ENCODE measurements at places on chromosomes 7 and 10.

DNA sequence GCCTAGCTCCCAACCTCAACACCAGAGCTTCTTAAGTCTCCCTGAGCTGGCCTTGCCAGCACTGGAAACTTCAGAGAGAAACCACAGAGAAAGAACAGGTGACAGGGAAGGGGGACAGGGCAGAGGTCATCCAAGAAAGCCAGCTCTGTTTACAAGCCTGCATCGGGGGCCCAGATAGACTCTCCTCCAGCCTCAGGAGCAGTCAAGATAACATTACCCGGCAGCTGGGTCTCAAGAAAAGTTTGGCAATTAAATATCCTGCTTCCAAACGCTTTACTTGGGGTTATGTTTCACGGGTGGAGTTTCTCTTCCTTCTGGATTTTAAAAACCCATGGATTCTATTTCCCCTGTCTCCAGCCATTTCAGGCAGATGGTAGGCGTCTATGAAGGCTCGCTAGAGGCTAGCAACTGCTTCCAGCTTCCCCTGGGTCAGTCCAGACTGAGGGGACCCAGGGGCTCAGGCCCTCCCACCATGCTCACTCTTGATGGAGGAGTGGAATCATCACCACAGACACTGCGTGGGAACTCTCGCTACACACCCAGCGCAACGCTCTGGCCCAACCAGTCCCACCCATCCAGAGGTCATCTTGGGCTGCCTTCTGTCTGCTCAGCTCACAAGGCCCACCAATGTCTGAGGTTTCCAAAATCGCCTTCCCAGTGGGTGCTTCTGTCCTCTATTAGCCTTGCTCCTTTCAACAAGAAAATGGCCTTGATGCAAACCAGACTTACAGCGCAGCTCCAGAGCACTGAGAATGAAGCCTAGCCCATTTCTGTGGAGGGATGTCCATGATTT, 48.8 kb downstream of the SH3PXD2A start:
- no peak for DNase-seq

- DNase-seq, result no peak
Measured at GRCh38 chr10:83253011-83253671, 886.2 kb upstream of the GHITM start.

GRCh38 chr7:12827219-12827821, 139.9 kb downstream of the ARL4A start:
- DNase-seq, result no peak

DNA sequence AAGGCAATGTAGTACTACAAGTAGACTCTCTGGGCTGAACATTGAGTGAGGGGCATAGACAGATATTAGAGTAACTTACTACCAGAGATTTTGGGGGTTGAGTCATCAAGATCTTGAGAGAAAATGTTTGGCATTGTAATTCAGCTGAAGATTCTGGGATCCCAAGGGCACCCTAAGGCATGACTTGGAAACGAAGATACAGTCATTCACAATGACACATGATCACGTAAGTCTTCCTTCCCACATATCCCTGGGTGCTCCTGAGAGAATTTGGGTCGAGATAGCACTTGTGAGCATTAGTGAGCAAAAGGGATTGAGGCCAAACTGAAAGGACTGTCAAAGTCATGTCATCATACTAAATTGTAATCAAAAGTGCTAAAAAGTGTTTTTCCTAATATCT, 192.5 kb upstream of the PCLO start:
- no peak for DNase-seq

All from activated CD4-positive, alpha-beta T cell treated with anti-CD3 and anti-CD28 coated beads, Interleukin-2, amount 50 U/mL, for 4 hours (primary cell).